ENCODE measurements at places on chromosomes 5 and 9.

DNA sequence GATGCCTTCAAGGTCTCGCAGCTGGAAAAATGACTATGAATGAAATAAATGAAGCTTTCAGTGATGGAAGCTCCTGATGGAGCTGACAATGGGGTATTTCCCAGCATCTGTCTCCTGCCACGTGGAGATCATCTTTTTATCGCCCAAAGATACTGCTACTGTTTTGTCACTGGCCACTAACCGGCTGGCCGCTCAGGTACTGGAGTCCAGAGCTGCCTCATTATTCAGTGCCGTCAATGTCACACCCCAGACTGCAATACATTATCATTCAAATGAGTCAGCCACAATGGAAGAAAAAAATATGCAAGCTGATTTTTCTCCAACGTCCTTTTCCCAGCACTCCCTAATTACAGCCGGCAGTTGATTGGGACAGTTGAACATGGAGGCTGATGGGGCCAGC, 280.4 kb downstream of the ZSWIM6 start:
- DNase-seq: no peak

DNA sequence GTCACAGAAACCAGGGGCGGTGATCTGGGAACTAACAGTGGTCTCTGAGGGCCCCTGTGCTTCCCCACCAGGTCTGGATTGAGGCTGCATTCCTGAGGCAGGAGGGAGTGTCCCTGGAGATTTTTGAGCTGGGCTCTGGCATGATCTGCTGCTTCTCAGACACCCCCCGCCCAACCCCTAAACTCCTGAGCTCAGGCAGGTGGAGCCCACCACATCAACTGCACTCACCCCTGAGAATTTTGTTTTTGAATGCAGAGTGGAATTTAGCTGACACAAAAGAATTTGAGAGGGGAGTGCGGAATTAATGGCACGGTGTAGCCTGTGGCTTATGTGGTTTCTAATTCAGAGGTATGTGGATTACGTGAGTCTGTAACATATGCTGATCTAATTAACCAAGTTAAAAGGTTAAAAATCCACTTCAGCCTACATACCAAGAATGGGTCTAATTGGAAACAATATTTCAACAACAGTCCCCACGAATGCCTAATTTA, 23.9 kb upstream of the CTSL start:
- no peak for DNase-seq

DNA sequence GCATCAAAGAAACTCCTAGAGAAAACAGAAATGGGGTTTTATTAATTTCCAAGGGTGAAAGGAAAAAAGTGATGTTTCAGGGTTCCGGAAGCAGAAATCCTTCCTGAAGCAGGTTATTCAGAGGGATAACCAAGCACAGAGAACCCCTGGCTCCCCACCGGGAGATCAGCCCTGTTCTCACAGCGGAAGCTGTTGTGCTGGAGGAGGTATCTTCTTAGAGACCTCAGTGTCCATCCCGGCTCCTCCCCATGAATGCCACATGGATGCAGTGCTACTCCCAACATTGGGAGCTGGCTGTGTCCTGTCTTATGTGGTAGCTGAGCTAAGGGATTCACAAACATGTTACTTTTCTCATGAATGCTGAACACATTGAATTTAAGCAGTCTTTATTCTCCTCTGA, 80.9 kb upstream of the IRX2 start:
- DNase-seq: no peak

- DNase-seq: no peak
These were observed 257.8 kb upstream of the VLDLR start for GRCh38 chr9:2363781-2364180.

DNA sequence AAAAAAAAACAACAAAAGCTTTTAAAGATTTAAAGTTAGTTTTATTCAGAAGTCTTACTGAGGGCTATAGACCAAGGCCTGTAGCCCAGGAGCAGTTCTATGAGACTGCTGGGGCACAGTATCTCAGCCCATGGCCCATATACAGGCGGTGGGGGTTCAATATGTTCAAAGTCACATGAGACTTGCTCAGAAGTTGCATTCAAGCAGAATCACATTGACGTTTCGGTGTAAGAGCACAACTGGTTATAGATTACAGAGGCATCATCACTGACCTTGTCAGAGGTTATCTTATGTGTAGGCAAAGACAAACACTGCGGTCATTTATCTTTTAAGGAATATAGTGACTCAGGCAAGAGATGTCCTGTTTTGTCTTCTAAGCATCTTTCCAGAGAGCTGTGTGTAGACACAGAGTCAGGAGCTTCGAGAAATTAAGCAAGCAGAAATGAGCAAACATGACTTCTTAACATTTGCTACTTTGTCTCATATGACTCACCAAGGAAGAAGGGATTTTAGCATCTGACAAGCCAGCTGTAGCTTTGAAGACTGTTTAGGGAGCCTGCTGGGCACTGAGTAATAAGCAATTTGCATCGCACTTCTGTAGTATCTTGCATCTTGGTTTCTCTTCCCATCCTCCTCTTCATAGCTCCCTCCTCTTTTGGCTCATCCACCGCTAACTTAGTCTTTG, 12.9 kb upstream of the F2RL1 start:
- peak; percentile 79 for DNase-seq

- no peak for DNase-seq
These were observed 54.0 kb upstream of the HSPB3 start for GRCh38 chr5:54401515-54401914.

DNA sequence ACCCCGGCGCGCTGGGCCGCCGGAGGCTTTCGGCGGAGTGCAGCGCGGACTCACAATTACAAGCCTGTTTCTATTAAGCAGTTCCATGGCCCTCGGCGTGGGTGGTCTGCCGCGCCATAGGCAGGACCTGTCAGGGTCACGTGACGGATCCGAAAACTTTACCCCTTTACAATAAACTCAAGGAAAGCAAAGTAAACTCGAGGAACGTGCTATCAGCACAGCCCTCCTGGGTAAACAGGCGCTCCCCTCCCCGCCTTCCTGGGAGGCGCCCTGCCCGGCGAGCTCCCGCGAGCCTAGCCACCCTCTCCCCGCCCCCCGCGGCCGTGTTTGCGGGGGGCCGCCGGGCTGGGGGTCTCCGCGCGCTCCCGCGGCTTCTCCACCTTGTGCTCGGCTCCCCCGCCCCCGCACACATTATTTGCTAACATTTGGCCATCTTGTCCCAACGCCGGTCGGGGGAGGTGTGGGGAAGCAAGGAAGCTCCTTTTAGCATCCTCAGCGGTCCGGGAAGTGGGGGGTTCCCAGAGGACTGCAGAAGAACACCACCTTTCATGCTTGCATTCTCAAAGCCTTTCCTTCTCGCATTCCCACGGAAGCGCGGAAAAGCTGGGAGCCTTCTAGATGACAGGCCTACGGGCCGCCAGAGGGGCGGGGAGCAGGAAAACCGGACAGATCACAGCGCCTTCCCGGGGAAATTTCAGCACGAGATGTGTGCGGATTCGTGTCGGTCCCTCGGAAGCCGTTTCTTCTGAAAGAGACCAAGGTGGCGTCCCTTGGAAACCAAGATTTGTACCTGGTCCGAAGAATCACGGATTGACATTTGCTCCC, at the start of gene PTCH1:
Gene PTCH1 (minus strand): TSS at position 238 of the 825 bp plus-strand sequence.
- DNase-seq: peak; percentile 68

DNA sequence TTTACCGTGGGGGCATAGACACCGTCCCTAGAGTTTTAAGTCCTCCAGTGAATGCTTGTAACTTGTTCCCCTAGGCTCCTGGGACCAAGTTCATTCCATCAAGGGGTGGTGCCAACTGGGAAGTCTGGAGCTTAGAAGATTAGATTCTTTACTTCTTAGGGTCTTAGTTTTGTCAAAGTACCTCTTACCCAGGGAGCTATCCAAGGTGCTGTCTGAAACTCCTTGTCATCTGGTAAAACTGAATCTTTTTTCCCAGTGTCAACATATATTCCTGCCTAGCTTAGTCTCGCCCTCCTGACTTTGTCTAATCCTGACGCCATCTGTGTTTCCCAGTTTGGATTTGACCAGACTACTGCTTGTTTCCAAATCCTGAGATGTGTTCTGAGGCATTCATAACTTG, 41.6 kb downstream of the MAMDC2 start:
- peak; percentile 34 for DNase-seq

GRCh38 chr5:15376803-15377202, 123.2 kb upstream of the FBXL7 start:
- no peak for DNase-seq

GRCh38 chr9:123372766-123373446, 16.9 kb downstream of the CRB2 start:
- DNase-seq: no peak

DNA sequence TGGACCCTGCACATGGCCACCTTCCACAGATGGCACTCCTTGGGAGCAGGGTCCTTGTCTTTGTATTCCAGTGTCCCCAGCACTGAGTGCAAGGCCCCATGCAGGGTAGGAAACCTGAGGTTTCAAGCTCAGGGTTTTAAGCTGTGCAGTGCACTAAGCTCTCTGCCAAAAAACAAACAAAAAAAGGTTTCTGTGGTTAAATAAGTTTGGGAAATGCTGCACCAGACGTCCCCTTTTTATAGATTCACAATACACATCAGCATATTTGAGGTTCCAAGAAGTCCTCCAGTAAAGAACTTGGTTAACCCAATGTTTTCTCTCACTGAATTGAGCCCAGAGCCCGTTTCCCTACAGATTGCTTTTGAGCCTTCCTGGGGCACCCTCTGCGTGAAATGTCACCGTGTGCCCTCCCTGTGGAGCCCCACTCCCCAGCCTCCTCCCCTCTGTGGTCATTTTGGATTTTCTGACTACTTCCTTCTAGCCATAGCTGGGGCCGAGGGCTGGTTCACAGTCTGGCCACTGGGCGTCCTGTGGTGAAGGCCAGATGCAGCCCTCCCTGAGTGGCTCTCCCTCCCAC, 17.1 kb downstream of the DELE1 start:
- no peak for DNase-seq

DNA sequence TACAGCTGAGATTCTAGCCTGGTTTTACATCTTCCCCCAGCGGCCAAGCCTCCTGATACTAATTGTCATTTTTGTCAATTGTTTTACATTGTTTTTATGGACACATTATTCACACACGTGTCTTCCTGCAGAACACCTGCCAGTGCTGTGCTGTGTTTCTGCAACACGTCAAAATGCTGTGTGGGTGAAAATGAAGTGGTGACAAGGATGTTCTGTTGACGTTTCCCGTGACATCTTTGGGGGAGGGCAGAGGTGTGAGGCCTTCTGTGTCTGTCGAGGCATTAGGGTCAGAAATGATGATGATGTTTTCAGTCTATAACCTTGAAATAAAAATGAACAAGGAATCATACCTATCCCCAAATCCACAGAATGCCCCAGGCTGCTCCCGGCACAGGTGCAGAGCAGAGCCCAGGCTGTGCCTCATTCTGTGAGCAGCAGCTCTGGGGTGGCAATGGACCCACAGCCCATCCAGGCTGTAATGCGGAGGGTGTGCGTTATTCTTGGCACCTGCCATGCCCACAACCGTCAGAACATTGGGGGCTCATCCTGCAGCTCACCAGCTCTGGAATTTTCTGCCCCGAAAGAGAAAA, 23.6 kb upstream of the CEP72 start:
- DNase-seq: no peak

- peak; percentile 28 for DNase-seq
These were observed 22.6 kb upstream of the MAMDC2 start for GRCh38 chr9:70020991-70021571.

DNA sequence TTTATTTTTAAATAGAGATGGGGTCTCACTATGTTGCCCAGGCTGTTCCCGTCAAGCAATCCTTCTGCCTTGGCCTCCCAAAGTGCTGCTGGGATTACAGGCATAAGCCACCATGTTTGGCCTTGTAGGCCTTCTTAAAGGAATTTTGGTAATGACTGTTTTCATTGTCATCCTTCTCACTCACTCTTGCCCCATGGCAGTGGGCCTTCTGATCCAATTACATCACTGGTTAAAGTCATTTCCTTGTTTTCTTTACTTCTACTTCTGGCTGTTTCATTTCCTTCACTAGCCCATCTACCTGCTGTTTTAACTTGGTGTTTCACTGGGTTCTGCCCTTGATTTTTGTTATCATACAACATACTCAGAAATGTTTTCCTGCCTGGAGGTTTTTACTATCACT, 20.1 kb upstream of the NIM1K start:
- DNase-seq: peak; percentile 39

DNA sequence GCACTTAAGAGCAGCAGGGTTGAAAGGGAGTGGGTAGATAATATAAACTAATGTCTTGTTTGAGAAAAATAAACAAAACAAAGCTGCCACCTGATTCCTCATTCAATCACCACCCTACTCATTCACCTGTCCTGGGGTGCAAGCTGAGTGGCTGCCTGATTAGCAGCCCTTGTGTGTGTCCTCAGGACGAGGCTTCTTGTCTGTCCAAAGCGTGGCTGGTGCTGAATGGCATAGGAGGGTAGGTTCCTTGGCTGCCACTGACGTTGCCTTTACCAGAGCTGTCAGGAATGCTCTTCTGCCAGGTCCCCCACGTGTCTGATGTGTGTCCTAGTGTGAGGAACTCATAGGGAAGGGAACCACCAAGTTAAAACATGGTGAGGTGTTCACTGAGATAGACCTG, 146.6 kb upstream of the SLC24A2 start:
- no peak for DNase-seq

DNA sequence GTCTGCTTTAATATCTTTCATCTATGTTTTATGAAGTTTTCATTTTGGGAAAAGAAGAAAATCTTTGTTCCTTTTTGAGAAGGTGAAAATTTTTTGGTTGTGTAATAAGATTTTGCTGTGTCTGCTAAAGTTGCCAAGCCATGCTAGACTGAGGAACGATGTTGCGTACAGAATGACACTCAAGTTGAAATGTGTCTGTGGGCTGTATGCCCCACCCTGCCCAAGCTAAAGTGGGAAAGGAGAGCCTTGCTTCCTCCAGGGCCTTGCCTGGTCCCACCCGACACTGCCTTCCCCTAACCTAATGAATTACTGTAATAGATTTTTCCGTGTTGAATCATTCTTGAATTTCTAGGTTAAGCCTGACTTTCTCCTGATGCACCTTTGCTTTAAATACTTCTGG, 2.5 kb downstream of the PCAT7 start:
- DNase-seq: no peak

GRCh38 chr9:123584202-123585176, 228.5 kb downstream of the CRB2 start:
- DNase-seq: no peak

- peak; percentile 96 for DNase-seq
These were observed 33.1 kb downstream of the RASA1 start for GRCh38 chr5:87300744-87301143.

GRCh38 chr5:35308421-35308820, 78.1 kb upstream of the PRLR start:
- DNase-seq: no peak

GRCh38 chr5:1908931-1909330, 26.2 kb upstream of the IRX4 start:
- no peak for DNase-seq

DNA sequence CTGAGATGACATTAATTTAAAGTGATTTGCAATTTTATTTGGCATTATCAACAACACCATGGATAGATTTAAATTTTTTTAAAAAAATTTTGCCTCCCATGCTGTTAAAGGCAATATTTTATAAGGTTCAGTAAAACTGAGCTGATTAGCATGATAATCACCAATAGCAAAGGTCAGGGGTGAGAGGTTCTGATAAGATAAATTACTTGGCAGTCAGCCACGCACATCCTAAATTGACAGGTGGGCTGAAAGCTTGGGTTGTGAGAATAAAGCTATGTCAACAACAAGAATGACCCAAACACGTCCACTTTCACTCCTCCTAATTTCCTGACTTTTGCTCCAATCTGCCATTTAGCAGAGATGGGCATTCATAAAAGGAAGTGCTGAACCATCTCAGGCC, 127.1 kb downstream of the LHFPL2 start:
- DNase-seq: no peak
